ENCODE measurements at places on chromosomes 5 and 9.

GRCh38 chr9:111350556-111350955 lies 20.5 kb upstream of the OR2K2 start:
- no peak for DNase-seq

DNA sequence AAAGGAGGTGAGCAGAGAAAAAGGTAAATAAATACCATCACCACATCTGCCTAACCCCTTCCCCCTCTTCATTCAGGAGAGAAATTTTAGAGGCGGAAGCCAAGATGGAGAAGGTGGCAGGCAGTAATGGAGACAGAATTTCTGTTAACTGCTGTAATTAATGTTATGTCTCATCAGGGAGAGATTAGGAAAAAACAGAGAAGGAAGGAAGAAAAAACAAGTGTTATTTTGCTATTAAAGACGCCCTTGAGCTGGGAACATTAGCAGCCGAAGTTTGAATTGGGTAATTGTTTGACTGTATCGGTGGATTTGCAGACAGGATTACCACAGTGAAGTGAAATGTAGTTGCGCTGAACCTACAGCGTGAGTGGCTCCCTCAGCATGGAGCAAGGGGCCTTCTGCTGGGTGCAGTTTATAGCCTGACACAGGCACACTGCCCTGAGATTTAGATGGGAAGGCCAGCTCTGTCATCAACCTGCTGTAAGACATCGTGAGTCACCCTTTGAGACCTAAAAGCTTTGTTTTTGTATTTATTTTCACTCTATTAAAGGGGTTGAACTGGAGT lies 136.3 kb downstream of the ASTN2 start:
- DNase-seq, result no peak

DNA sequence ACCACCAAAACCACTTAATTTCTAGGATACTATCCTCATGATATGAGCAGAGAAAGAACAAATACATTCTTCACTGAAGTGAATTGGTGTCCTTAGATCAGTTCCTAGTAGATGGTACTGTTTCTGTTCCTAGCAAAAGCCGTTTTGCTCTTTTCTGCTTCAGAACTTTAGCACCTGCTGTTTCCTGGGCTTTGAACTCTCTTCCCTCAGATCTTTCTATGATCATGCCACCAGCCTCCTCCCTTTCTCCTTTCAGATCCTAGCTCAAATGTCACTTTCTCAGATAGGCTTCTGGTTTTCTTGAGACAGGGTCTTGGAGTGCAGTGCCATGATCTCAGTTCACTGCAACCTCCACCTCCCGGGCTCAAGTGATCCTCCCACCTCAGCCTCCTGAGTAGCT lies 118.0 kb downstream of the EGFLAM start:
- no peak for DNase-seq

GRCh38 chr9:122975196-122975595 lies 34.4 kb downstream of the RABGAP1 start:
- DNase-seq, result no peak

DNA sequence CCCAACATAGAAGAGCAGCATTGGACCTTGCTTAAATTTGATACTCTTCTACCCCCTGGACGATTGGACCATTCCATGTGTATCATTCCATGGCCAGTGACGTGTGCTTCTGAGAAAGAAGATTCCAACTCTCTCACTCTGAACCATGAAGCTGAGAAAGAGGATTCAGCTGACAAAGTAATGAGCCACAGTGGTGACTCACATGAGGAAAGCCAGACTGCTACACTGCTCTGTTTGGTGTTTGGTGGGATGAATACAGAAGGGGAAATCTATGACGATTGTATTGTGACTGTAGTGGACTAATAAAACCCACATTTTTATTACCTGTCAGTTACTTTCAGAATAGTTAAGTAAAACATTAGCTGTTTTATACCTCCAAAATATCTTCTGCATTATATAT lies 7.5 kb downstream of the HSPA5 start:
- DNase-seq, result peak; percentile 99

DNA sequence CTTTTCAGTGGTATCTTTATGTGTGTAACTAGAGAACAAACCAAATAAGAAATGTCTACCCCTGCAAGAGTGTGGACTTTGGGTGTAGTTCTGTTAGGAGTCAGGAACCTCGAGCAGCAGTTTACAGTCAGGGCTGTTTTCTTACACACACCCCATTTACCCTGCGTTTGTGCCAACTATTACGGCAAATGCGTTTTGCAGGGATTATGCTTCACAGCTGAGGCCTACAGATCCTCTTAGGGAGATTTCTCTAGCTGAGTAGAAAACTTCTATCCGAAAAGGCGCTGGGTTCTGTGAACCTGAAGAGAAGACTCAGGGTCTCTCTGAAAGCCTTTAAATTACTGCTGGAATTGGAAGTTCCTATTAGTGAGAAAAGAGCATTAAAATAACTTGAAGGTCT lies 51.4 kb downstream of the ACER2 start:
- no peak for DNase-seq

- DNase-seq, result no peak
Measured at GRCh38 chr5:140393738-140394137, 7.9 kb upstream of the ANKHD1 start.

DNA sequence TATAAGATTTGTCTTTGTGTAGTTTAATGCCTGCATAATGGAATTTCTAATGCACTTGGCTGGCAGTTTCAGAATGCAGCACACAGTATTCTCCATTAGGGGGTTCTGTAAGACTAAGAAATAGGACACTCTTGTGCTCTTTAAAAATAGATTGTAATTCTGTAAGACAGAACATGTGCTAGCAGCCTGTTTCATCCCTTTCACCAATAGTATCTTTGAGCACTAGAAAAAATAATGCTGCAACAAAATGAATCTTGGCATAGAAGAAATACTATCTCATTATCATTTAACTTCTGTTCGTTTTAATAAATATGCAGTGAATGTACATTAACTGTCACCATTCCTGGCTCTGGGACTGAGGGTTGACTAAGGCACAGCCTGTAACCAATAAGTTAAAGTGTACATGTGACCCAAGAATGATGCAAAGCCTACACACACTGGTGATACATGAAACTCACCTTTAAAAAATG lies 23.8 kb upstream of the ZNF622 start:
- DNase-seq, result peak; percentile 81

GRCh38 chr5:88666761-88667495 lies 216.1 kb downstream of the MEF2C start:
- DNase-seq, result peak; percentile 40

GRCh38 chr5:93926831-93927620 lies 185.6 kb upstream of the POU5F2 start:
- peak; percentile 58 for DNase-seq

DNA sequence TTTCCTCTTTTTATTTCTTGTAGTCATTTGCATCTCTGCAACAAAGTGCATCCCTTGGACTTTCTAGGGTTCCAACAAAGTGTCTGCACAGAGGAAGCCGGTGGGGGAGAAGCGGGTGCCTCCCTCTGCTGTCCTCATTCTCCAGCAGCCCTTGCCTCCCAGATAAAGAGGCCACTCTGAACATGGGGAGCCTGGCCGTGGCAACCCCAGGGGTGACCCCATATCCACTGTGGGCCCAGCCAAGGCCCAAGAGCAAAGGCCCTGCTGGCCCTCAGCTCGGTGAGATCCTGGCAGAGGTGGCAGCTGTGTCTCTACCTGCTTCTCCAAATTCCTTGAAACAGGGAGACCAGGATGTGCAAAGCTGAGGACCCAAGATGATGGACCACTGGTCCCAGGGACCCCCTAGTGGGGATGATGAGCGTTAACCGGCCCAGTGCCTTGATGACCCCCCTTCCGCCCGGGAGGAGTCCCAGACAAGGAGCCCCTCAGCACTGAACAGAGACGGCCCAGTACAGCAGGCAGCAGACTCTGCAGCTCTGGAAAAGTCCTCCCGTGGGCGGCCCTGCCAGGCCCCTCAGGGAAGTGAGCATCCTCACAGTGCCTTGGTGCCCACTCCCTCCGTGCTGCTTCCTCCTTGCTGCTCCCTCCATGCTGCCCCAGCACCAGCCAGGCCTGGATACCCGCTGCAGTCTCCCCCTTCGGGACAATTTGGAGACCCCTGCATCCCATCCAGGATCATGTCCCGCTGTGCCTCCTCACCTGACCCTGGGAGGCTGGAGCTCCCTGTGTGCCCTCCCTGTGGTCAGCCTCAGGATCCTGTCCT lies 62.5 kb downstream of the MRPL36 start:
- no peak for DNase-seq

DNA sequence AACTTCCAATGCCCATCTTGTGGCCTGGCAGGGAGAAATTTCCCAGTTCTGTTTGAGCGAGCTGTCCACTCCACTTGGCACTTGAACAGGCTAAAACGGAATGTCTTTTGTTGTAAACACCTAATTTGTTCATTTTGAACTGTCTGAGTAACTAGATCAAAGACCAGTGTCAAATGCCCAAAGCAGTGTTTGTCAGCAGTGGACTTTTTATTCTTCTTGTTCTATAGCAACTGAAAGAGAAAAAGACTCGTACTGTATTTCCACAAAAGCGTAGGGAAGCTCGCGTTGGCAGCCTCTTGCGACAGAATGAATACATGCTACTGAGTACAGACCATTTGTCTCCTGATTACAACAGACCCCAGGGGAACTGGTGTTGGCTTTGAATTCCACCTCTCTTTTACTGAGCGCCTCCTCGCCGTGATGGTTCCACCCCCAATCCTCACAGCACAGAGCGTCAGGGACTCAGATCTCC lies 601.8 kb upstream of the ZNF608 start:
- peak; percentile 15 for DNase-seq

GRCh38 chr9:90058182-90058763 lies 453.5 kb downstream of the GADD45G start:
- no peak for DNase-seq

Measured in GM23248 (cell line).